HS-27A (cell line): ENCODE measurements at places on chromosomes 13 and 19.

GRCh38 chr19:46542428-46543230 lies 47.0 kb upstream of the PNMA8B start:
- peak; percentile 82 for DNase-seq

- no peak for DNase-seq
Measured at GRCh38 chr13:76724421-76724820, 161.8 kb downstream of the KCTD12 start.

GRCh38 chr13:40341096-40341471 lies 325.4 kb downstream of the FOXO1 start:
- DNase-seq = no peak

DNA sequence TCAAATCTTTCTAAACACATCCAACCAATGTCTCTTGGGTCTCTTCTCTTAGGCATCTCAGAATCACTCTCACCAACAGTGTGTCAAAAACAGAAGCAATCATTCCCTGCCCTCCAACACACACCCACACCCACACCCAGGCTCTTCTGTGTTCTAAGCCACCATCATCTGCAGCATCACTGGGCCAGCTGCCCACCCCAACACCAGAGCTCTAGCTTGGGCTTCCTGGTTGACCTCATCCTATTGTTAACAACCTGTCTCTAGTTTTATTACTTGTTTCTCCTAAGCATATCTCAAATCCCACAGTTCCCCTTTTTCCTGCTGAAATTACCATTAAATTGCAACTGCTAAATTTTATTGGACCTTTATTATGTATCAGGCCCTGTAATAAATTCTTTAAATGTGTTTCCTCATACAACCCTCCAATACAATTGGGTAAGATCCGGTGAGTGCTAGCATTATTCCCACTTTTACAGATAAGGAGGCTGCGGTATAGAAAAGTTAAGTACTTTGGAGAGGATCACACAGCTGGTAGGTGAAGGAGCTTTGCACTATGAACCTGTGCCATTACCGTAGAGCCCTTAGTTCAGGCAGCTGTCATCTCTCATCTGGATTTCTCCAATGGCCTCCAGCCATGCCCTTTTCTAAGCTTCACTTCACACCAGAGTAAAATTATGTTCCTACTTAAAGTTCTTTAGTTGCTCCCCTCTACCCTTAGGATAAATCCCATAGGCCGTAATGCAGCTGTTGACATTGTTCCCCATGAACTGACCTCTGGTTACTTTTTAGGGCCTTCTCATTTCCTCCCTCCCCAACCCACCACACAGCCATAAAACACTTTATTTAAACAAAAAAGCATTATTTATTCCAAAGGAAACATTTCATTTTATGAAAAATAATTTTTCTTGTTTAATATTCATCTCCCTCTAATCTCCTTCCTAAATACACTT lies 227.7 kb downstream of the B3GLCT start:
- DNase-seq = no peak

- no peak for DNase-seq
Measured at GRCh38 chr13:40777809-40778175, 6.8 kb upstream of the MRPS31 start.

- DNase-seq = no peak
Measured at GRCh38 chr13:78241278-78241919, 322.8 kb upstream of the EDNRB start.

- DNase-seq = no peak
Measured at GRCh38 chr13:78238911-78239310, 320.3 kb upstream of the EDNRB start.

- no peak for DNase-seq
Measured at GRCh38 chr13:43301346-43301969, 278.1 kb downstream of the DNAJC15 start.

GRCh38 chr13:95124959-95125358 lies 176.3 kb downstream of the ABCC4 start:
- no peak for DNase-seq

GRCh38 chr19:16018106-16018755 lies 58.1 kb upstream of the TPM4 start:
- DNase-seq = no peak

DNA sequence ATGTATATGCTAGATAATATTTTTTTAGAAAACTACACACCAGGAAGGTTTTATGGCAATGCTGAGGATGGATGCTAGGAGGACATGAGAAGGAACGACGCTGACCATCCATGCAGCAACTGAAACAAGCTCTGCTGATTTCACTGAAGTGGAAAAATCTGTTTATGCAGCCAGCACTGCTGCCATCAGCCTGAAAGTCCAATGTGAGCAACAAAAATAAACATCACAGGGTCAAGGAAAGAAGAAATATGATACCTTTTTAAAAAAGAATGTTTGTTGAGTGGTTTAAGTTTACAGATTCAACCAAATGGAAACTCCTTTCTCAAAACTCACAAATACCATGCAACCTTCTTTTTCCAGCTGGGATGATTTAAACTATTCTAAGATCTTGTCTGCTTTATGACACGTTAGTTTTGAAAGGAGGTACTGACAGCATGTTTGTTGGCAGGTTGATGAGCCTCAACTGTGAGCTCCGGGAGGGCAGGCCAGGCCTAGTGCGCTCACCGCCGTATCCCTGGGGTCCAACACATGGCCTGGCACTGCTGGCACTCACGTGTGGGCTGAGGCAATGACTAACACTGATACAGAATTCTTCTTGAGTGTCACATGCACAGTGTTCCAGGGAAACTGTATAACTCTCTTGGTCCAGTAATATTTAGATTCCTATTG lies 46.8 kb downstream of the LATS2 start:
- DNase-seq = peak; percentile 30

GRCh38 chr13:19597523-19597922 lies 35.9 kb upstream of the MPHOSPH8 start:
- no peak for DNase-seq

DNA sequence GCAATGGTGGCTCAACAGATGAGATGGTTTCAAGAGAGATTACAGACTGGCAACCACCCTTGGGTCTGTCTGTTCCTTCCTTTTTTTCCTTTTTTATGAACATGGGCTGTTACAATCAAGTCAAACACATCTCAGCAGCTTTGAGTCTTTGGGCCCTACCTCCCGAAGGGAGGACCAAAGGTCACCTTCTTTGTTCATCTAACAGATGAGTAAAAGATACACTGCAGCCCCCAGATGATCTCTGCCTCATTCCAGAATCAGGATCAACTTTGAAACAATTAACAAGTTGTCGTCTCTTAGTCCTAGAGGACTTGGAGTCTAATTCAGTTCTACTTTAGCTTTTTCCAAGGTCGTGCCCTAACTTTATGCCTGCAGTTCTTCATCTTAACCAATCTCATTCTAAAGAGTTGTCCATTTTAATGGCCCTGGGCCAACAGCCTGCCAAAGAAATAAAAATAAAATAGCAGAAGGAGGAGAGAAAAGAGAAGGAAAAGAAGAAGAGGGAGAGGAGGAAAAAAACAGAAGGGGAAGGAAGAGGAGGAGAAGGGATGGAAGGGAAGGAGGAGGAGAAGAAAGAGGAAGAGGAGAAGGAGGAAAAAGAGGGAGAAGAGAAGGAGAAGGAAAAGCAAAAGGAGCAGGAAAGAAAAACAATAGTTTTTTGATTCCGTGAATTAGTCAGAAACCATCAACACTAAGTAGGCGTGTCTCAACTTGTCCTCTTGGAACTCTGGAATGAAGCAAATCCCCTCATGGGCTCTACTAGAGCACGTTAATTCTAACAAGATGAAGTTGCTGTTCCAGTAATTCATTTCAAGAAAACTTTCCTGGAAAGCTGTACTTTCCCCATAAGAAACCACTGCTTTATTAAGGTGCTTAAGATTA lies 281.2 kb downstream of the FOXO1 start:
- DNase-seq = no peak

DNA sequence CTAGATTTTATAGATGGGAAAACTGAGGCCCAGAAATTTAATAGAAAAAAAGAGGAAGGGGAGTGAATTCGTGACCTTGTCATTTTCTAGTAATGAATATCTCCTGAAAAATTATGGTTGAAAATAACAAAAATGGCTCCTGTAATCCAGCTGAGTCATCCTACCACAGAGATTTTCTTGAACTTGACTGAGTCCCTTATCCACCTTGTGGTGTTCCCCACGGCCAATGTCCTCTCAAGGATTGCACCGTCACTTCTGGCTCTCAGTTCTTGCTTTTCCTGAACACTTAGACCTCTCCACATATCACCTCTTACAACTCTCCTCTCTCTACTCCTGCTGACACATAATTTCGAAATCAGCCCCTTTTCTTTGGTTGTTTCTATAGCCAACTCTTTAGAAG lies 1.2 kb upstream of the KATNAL1 start:
- no peak for DNase-seq

DNA sequence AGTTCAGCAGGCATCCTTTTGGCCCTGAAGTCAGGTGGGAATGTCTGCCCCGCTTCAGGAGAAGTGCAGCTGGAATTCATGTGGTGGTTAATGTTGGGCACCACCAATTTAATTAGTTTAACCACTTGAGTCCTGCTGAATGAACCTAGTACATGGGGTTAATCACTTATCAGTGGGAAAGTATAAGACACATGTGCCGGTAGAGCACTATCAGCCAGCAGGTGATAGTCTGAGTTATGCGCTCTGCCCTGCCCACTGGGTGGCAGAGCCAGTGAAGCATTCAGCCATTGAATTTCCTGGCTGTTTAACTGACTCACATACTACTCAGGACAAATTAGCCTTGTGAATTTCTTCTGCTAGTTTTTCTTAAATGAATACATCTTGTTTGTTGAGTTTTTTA lies 789.7 kb upstream of the PRR20A start:
- DNase-seq = no peak

GRCh38 chr13:91144054-91144453 lies 203.4 kb upstream of the MIR17HG start:
- DNase-seq = no peak

GRCh38 chr13:69737129-69737935 lies 370.3 kb upstream of the ATXN8OS start:
- DNase-seq = no peak

DNA sequence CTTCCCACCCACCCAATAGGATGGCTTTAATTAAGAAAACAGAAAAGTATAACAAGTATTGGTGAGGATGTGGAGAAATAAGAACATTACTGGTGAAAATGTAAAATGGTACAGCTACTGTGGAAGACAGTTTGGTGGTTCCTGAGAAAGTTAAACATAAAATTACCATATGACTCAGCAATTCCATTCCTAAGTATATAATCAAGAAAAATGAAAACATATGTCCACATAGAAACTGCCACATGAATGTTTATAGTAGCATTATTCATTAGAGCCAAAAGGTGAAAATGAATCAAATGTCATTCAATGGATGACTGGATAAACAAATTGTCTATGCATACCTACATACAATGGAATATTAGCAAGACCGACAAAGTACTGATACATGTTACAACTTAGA lies 16.9 kb downstream of the DZIP1 start:
- no peak for DNase-seq

DNA sequence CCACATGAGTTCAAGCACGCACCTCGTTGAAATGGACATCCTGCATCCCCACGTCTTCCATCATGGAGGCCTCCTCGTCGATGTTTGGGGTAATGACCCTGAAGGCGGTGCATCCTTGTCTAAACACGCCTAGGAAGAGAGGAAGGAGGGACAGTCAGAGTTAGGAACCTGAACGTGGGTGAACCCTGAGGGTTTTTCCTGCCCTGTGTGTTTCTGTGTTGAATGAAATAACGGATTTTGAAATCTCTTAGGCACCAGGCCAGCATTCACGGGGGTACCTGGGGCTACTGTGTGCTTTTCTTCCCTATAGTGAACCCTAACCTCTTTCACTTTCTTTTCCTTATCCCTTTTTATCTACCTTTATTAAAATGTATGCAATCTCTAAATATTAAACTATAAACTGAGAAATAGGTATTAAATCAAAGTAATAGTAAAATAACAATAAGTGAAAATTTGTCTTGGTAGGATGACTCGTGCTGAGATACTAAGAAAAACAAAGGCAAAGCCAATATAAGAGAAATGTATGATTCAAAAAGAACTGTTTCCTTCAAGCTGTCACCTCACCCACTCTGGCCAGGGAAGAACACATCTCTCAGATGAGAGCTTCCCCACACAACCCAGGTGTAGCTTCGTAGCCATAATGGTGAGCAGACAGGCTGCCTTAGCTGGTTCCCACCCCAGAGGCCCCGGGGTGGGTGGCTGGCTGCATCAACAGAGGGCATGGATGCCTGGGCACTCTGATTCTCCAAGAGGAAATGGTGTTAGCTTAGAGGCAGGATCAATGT lies 72.1 kb upstream of the SLC15A1 start:
- DNase-seq = no peak

GRCh38 chr19:16773259-16773658 lies 53.6 kb downstream of the NWD1 start:
- DNase-seq = no peak

DNA sequence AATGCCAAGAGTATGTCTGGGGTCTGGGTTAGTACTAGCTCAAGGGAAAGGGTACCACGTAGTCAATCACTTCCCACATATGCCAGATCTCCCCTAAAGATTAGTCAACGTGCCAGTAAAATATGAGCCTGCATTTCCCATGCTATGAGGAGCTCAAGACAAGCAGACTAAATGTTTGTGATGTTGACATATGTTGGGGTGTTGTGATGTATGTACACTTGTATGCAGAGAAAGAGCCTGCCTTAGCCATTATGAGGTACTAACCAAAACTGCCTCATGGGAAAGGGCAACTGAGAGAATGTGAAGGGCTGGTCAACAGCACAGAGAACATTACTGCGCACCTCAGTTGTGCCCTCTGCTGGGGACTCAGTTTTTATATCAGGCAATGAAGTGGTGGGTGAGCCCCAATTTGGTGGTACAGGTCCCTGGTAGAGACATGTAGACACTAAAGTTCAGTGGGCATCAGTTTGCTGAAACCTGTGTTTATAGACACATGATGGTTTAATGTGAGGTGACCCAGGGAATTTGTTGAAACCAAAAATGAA lies 287.0 kb downstream of the DCT start:
- DNase-seq = no peak

DNA sequence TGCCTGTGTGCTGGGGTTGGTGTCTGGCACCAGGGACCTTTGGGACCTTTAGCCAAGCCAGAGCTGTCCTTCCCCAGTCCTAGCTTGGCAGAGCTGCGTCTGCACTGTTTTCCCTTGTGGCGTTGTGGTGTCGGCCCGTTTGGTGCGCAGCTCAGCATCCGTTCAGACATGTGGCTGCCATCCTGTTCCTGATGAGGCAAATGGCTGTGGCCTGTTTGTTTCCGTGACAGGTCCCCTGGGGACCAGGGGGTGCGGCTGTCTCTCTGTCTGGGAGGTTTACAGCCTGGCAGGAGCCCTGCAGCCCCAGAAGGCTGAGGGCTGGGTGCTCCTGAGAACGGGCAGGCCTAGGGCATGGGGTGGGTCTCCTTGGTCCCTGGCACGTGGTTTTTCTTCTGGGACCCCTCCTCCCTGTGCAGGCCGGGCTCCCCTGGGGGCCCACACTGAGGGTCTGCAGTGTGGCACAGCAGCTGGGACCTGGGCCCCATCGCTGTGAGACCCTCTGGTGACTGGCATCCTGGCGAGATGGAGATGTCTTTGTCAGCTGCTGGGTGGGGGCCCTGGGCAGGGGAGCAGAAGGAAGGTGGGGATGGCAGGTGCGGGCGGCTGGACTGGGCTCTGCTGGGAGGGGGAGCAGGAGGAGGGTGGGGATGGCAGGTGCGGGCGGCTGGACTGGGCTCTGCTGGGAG lies 4.0 kb downstream of the SPPL2B start:
- DNase-seq = no peak
